T-helper 2 cell treated with Interferon-gamma antibody and Interleukin-4, amounts not matched to agents 5 μg/mL and 100 μg/mL, for 36 hours (primary cell): ENCODE measurements at places on chromosomes 6 and 20.

GRCh38 chr6:37965964-37966676 lies 146.6 kb downstream of the ZFAND3 start:
- H3K27me3 ChIP-seq: no peaks in the 10 kb centered on the region
- DNase-seq: no peak

DNA sequence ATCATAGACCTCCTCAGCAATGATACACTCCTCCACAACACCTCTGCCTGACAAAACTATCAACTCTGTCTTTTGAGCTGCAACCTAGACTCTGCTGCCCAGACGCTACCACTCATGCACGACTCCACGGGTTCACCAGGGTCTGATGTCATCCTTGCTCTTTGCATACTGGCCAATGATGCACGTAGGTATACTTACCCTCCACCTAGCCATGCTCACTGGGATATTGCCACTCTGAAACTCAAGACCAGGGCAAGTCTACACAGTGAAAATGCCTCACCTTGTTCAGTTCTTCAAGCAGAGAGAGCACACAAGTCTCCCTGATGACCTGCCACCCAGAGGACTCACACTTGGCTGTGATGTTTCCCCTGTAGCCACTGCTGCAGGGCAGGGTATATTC lies 27.7 kb downstream of the ADGRF1 start:
- no peak overlapping the region for H3K27ac ChIP-seq
- no peaks in the 10 kb centered on the region for H3K27me3 ChIP-seq

DNA sequence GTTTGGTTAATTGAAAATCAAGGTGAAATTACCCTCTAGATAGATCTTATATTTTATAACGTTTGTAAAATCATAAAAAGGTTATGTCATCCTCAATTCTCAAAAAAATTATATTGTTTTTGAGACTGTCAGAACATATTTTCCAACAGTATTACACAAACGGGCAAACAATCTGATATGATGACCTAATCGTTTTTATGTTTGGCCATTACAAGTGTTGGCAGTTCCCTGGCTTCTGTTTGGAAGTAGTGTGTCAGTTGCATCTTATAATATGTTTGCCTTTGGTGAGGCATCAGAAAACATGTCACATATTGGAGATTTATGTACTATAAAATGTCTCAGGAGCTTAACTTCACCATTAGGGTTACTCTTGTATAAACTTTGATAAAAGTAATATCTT lies 308.1 kb upstream of the EPHA7 start:
- DNase-seq: no peak
- H3K4me1 ChIP-seq: no peaks in the 10 kb centered on the region
- H3K27me3 ChIP-seq: no peaks in the 10 kb centered on the region
- no peak overlapping the region for H3K4me3 ChIP-seq
- H3K36me3 ChIP-seq: no peaks in the 10 kb centered on the region

DNA sequence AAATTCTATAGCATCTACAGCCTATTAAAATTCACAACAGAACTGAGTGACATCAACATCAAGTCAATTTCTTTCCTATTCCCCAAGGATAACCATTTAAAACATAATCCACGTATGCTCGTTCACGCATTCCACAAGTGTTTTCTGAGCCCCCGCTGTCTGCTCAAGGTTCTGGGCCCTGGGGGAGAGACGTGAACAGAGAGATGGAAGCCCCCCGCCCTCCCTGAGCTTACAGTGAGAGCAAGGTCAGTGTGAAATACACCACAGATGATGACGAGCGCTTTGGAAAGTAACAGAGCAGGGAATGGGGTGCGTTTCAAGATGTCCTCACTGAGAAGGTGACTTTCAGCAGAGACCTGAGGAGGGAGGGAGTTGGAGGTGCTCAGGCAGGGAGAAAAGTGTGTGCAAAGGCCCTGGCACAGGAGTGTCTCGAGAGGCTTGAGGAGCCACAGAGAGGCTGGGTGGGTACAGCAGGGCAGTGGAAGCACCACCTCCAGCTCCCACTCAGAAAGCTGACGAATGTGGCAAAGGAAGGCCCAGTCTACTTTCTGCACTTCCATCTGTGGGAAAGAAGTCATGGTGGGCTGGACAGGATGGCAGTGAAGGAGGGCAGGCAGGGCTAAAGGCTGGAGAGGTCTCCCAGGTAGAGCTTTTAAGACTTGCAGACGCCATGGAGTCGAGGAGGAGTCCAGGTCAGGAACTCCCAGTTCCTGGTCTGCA lies 88.3 kb downstream of the DLL1 start:
- no peak overlapping the region for H3K27ac ChIP-seq

DNA sequence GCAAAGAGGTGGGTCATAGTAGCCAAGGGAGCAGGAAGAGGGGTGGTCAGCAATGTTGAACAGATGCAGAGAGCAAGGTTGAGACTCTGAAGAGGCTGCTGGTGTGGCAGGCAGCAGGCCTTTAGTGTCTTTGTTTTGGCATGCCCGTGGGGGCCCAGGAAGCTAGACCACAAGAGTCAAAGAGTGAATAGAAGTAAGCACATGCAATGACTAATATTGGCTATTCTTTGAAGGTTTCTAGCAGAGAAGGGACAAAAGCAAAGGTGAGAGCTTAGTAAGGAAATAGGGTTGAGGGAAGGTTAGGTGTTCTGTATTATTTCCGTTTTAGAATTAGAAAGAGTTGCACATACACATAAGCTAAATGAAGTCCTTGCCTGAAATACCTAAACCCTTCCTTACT lies 18.8 kb downstream of the TDRD6 start:
- no peaks in the 10 kb centered on the region for H3K4me1 ChIP-seq
- peaks cover 29% of the 10 kb centered on the region for H3K27me3 ChIP-seq
- DNase-seq: no peak
- H3K27ac ChIP-seq: no peak overlapping the region
- no peaks in the 10 kb centered on the region for H3K36me3 ChIP-seq

GRCh38 chr6:7152462-7152861 lies 44.7 kb downstream of the RREB1 start:
- H3K27ac ChIP-seq: no peak overlapping the region
- H3K36me3 ChIP-seq: peaks cover 3% of the 10 kb centered on the region
- no peaks in the 10 kb centered on the region for H3K27me3 ChIP-seq
- peaks cover 48% of the 10 kb centered on the region for H3K4me1 ChIP-seq
- DNase-seq: no peak

DNA sequence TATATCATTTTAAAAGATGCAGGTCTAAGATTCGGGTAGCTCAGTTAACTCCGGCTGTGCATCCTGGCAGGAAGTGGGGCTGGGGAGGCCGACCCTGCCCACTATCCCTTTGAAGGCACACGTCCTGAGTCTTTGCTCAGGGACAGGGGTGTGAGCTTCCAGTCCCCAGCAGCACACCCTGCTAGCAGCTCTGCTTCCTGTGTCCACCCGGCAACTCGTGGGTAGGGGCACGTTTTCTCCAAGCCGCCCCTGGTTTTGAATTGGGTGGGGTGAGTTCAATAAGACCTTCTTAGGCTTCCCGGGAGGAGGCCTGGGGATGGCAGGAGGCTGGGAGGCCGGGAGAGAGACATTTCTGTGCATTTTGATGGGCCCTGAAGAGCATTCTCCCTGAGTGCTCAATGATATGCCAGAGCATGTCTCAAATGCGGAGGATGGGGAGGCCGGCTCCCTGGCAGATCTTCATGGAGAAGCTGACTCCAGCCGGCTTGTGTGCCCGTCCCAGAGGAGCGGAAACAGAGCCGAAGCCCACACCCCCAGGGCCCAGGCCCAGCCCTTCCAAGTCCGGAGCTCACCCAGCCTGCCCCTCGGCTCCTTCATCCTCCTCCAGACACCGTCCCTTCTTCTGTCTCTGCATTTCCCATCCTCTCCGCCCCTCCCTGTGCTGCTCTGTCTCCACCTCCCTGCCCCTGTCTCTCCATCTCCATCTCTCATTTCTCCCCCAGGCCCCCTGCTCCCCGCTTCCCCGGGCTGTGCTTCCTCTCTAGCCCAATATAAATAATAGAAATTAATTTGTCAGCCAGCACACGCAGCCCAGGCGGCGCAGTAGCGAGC lies 36.3 kb upstream of the ZFAND3 start:
- H3K4me3 ChIP-seq: peak overlapping the region; percentile 55
- no peak for DNase-seq
- H3K27me3 ChIP-seq: peaks cover 37% of the 10 kb centered on the region

GRCh38 chr6:23981923-23982322 lies 144.1 kb upstream of the NRSN1 start:
- no peaks in the 10 kb centered on the region for H3K36me3 ChIP-seq
- H3K4me3 ChIP-seq: no peak overlapping the region
- H3K27me3 ChIP-seq: no peaks in the 10 kb centered on the region
- H3K27ac ChIP-seq: no peak overlapping the region
- H3K4me1 ChIP-seq: no peaks in the 10 kb centered on the region
- no peak for DNase-seq

- H3K27me3 ChIP-seq: no peaks in the 10 kb centered on the region
- H3K36me3 ChIP-seq: peaks cover 61% of the 10 kb centered on the region
- peaks cover 55% of the 10 kb centered on the region for H3K4me1 ChIP-seq
- DNase-seq: no peak
- peak overlapping the region; percentile 95 for H3K4me3 ChIP-seq
Measured at GRCh38 chr6:33316603-33317418, 733 bp downstream of the ZBTB22 start.

- no peak overlapping the region for H3K4me3 ChIP-seq
- H3K36me3 ChIP-seq: peaks cover 4% of the 10 kb centered on the region
- peaks cover 35% of the 10 kb centered on the region for H3K4me1 ChIP-seq
- no peak for DNase-seq
- H3K27ac ChIP-seq: no peak overlapping the region
Measured at GRCh38 chr6:139253656-139254055, 38.1 kb downstream of the TXLNB start.

- no peak overlapping the region for H3K27ac ChIP-seq
- no peaks in the 10 kb centered on the region for H3K36me3 ChIP-seq
- H3K4me3 ChIP-seq: no peak overlapping the region
- no peak for DNase-seq
- no peaks in the 10 kb centered on the region for H3K4me1 ChIP-seq
- no peaks in the 10 kb centered on the region for H3K27me3 ChIP-seq
Measured at GRCh38 chr6:163998496-163998895, 584.0 kb downstream of the QKI start.

DNA sequence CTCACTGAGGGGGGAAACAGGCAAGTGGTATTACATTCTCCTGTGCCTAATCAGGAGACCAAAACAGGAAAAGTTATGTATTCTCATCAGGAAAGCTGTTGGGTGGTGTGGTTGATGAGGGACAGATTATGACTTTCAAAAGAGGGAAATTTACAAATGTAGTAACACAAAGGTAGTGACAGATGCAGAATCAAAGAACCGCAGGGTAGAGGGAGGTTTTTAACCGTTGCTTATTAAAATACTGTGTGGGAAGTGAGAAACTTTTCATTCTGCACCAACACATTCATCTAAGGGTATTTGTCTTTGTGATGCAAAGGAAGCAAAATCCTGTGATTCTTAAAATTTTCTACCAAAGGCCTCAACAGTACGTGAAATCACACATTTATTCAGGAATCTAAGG lies 288.2 kb upstream of the MAN1A1 start:
- no peak overlapping the region for H3K4me3 ChIP-seq
- no peak overlapping the region for H3K27ac ChIP-seq
- H3K27me3 ChIP-seq: peaks cover 7% of the 10 kb centered on the region
- no peaks in the 10 kb centered on the region for H3K36me3 ChIP-seq
- peak; percentile 4 for DNase-seq

DNA sequence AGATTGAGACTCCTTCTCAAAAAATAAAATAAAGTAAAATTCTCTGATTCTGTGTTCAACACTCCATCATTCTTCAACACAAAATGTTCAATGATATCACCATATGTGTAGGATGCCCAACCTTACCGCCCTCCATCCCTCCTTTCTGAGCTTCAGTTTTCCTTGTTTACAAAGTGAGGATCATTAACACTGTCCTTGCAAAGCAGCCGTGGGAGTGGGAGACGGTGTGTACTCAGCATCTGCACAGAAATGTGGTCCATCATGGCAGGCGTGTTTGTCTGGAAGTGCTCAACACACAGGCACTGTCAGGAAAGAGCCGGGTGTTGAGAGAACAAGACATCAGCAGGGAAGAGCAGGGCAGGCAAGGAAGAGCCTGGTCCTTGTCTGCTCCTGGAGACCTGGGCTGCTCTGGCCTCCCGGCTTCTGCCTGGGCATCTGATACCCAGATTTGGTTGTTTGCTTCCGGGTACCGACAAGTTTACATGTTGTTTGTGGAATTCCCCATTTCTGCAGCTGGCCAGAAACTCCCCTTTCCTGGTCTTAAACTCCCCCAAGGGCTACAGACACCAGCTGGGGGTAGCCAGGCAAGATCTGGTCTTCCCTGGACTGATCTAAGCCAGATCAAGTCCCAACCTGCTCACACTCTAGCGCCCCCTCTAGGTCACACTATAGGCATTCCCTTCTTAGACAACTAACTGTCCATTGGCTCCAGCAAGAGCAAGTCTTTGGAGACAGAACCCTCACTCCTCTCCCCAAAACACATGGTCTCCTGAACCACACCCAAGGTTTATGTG lies 26.7 kb upstream of the TTPAL start:
- no peaks in the 10 kb centered on the region for H3K36me3 ChIP-seq
- H3K4me1 ChIP-seq: no peaks in the 10 kb centered on the region
- DNase-seq: no peak
- H3K27me3 ChIP-seq: peaks cover 5% of the 10 kb centered on the region

- peaks cover 12% of the 10 kb centered on the region for H3K36me3 ChIP-seq
- peak overlapping the region; percentile 96 for H3K4me3 ChIP-seq
- peak; percentile 75 for DNase-seq
- peak overlapping the region; percentile 94 for H3K27ac ChIP-seq
- H3K4me1 ChIP-seq: peaks cover 25% of the 10 kb centered on the region
Measured at GRCh38 chr20:8018958-8019245, 659 bp downstream of the TMX4 start.

- H3K4me1 ChIP-seq: no peaks in the 10 kb centered on the region
- no peak for DNase-seq
- H3K27me3 ChIP-seq: no peaks in the 10 kb centered on the region
- H3K36me3 ChIP-seq: no peaks in the 10 kb centered on the region
- no peak overlapping the region for H3K27ac ChIP-seq
Measured at GRCh38 chr6:165223101-165223500, 86.3 kb downstream of the C6orf118 start.

DNA sequence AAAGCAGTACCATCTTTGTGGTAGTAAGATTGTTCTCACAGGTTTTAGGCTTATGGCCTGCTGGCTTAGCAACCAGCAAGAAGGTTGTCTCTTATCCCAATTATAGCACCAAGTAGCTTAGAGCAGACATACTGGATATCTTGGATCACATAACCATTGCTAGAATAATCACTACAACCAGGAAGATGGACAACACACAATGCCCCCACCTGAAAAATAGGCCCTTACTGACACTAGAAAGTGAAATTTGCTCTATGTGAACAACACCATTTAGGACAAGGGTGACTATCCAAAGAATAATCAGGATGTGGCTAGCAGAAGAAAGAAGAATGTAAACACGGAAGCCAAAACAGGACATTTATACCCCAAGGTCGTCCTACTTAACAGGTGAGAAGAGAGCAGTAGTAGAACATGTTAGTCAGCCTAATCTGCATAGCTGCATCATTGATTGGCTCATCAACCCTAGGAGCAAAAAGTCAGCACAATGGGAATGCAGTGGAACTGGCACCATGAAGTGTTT lies 172.7 kb upstream of the MARCKS start:
- H3K4me1 ChIP-seq: no peaks in the 10 kb centered on the region
- H3K36me3 ChIP-seq: no peaks in the 10 kb centered on the region
- no peaks in the 10 kb centered on the region for H3K27me3 ChIP-seq
- no peak for DNase-seq

GRCh38 chr6:41200901-41201763 lies at the start of gene TREML2:
Gene TREML2 (minus strand): TSS chr6:41201149. CDS start chr6:41201008, 141 bp downstream.
- peaks cover 48% of the 10 kb centered on the region for H3K4me1 ChIP-seq
- no peaks in the 10 kb centered on the region for H3K27me3 ChIP-seq
- peak within 1 kb of the TSS; percentile 97 for H3K27ac ChIP-seq
- peak; percentile 25 for DNase-seq
- H3K4me3 ChIP-seq: peak within 1 kb of the TSS; percentile 86
